ENCODE measurements at places on chromosomes 2 and 18.

GRCh38 chr18:14974576-14974975 is 226.6 kb downstream of the ANKRD30B start:
- DNase-seq: no peak

GRCh38 chr2:229669841-229670240 is 44.5 kb downstream of the DNER start:
- DNase-seq: no peak

DNA sequence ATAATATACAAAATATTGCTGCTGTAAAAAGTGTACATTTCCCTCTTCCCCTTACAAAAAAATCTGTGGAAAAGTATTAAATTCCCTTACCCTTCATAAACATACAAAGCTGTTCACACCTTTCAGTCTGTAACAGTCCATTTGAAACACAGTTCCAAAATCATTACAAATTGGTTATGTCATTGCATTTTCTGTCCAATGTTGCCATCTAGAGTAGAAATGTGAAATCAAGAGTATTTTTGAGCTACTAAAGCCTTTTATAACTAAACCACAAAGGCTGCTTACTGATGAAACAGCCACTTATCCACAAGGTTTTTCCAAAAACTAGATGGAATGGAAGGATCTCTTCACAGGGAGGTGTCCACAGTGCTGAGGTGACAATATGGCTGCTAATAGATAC is 72.5 kb downstream of the SS18 start:
- DNase-seq: no peak

DNA sequence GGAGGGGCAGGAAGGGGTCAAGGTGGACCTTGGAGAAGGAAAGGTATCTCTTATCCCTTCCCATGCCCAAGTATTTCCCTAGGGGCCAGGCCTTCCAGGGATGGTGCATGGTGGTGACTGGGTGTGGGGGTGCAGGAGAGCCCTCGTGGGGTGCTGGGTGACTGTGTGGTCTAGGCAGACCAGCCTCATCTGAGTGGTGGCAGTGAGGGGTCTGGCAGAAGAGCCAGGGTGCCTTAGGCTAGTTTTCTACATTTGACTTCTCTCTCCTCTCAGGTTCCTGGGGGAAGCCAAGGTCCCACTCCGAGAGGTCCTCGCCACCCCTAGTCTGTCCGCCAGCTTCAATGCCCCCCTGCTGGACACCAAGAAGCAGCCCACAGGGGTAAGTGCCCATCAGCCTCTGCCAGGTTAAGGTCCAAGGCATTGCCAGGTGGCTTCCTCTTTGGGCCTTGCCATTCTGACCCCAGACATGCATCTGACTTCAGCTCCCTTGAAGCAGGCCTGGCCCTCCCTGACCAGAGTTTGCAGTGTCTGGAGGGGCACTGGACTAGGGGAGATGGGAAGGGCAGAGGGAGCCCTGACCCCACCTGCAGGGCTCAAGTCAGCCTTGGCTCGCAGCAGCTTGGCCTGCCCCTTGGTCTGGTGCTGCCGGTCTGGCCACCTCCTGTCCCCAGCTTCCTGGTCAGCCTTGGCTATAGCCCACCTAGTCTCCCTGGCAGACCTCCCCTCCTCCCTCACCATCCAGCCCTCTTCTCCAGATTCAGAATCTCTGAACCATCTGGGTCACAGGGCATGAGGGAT is 49.8 kb downstream of the DYSF start:
- DNase-seq: no peak

GRCh38 chr2:46644690-46645385 is 165.5 kb downstream of the TMEM247 start:
- no peak for DNase-seq

- no peak for DNase-seq
These were observed 1238.0 kb upstream of the NRXN1 start for GRCh38 chr2:52269696-52270485.

DNA sequence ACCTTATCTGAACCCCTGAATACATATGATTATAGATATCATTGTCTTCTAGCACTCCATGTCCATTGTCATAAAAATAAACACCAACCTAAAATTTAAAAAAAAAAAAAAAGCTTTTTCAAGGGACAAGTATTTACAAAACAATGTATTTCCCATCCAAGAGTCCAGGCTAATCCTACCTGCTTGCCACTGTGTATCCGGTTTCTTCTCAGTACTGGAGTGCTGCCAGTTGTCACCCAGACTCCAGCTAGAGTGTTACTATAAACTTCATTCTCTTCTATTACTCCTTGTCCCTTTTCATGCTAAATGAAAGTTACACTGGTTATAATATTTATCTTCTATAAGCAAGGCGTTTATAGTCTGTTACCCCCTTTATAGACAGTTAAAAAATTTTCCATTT is 35.8 kb downstream of the MSH6 start:
- no peak for DNase-seq

DNA sequence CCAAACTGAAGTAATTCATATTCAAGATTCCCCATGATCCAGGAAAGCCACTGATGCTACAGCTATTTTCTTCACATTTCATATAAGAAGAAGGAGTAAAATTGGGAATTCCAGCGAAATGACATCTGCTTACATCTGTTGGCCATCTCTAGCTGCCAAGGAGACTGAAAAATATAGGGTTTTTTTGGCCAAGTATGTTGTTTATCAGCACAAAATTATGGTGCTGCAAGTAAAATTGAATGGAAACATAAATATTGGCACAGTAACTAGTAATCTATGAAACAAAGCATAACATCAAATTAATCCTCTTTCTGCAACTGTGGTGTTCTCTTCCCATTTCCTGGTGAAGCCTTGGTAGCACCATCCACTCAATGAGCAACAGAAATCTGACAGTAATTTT is 649.5 kb upstream of the ZNF804A start:
- no peak for DNase-seq

- DNase-seq: no peak
These were observed 158.9 kb upstream of the FN1 start for GRCh38 chr2:215594766-215595165.

DNA sequence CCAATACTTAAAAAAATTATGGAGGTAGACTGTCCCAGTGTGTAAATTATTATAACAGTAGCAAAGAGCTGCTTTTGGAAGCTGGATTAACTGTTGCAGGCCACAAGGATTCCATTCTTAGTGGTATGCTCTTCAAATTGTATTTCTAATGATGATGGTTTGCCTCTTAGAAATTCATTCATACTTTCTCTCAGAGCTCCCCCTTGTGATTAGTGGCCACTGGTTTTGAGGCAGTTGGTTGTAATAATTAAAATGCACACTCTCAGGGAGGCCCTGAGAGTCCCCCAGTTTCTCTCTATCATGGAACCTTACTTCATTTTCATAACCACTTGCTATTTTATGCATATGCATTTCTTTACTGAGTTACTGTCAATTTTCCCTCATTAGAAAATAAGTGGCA is 122.5 kb downstream of the PLA2R1 start:
- DNase-seq: no peak

DNA sequence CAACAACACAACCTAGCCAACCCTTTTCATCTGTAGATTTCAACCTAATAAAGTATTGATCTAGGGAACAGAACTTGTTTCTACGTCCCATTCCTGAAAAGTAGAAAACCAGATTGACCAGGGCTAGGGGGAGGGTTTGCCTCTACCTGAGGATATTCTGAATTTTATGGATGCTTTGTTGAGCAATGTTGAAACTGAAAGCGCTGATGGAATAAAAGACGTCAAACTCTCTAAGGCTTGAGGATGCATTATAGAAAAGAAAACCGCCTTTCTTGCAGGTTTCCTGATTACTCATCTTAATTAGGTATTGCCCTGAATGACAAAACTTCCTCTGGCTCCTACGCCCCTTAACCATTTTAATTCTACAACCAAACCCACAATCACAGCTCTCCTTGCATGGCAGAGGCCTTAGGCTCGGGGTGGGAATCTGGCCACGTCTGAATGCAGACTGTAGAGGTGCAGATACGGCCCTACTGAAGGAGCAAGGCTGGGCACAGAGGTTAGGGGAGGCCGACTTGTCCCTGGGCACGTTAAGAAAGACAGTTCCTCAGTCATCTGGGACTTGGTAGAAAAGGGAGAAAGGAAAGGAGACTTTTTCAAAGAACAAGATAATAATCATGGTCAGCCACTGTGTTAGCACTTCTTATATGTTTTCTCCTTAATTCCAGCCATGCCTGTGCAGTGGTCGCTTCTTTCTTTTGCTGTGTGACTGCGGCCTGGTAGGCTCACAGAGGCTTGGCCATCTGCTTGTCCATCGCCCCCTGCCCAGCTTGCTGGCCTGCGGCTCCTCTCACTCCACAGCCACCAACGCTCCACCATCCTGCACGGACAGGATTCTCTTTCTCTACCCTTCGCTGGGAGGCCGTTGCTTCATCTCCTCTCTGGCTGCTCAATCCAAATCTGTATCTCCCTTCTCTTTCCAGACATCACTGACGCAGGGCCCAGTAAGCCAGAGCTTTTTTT is 209.5 kb downstream of the VAPA start:
- DNase-seq: no peak

- no peak for DNase-seq
These were observed at the start of gene DLGAP1 for GRCh38 chr18:4455113-4455811. Gene DLGAP1, minus strand, starts transcription at chr18:4455307.

- DNase-seq: no peak
These were observed 347.3 kb downstream of the ARHGAP15 start for GRCh38 chr2:143476336-143477087.

- DNase-seq: no peak
These were observed 58.6 kb downstream of the FANCL start for GRCh38 chr2:58182527-58182926.

GRCh38 chr18:3867864-3868311 is 417.9 kb downstream of the TGIF1 start:
- DNase-seq: no peak

- no peak for DNase-seq
These were observed 45.0 kb upstream of the ALPP start for GRCh38 chr2:232333361-232334135.

DNA sequence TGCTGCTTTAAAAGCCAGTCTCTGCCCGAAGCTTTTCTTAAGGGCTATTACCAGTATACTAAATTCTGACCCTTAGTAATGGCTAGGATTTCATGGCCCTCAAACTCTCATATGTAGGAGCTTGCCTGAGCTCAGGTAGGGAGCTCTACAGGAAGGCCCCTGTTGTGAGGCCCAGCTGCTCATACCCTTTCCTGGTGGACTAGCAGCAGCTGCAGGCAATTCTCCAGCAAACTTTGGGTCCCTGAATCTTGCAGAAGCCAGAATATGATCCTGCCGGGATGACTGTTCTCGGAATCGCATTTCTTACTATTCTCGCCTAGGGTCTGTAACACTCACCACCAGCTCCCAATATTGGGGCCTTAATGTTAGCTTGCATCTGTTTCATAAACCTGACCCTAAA is 106.4 kb upstream of the SERTAD2 start:
- no peak for DNase-seq

- DNase-seq: no peak
These were observed 56.7 kb downstream of the COL4A3 start for GRCh38 chr2:227221120-227221519.

DNA sequence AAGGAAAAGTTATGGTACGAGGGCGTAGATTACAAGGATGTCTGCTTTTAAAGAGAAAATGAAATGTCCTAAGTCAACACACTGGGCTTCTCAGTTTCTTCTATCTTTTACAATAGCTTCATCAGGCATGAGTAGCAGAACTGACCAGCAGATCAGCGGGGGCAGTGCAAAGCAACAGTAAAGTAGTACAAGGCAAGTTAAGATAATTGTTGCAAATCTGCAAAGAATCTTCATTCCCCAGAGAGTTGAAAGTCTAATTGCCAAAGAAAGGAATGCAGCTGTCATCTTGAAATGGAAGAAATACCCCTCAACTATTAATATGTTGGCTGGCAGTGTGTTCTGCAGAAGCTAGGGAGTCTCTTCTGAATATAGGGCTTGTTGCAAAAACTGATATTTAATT is 60.2 kb upstream of the SLC39A10 start:
- no peak for DNase-seq

GRCh38 chr2:220628252-220628651 is 943.9 kb downstream of the EPHA4 start:
- DNase-seq: no peak

DNA sequence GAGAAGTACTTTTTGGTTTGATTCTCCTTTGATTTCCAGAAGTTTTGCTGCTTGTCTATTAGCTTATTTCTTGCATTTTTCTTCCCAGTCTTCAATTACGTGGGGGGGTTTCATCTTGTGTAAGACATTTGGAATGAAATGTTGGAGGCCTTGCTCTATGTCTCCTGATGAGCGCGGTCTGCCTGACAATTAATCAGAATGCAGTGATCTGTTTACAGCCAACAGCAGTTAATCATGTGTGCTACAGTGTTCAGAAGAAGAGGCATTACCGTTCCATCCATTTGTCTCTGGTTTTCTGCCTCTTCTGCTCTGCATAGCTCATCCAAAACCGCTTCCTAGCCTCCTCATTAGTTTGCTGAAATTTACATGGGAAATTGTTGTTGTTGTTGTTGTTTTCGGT is 134.4 kb upstream of the ST6GAL2 start:
- no peak for DNase-seq

DNA sequence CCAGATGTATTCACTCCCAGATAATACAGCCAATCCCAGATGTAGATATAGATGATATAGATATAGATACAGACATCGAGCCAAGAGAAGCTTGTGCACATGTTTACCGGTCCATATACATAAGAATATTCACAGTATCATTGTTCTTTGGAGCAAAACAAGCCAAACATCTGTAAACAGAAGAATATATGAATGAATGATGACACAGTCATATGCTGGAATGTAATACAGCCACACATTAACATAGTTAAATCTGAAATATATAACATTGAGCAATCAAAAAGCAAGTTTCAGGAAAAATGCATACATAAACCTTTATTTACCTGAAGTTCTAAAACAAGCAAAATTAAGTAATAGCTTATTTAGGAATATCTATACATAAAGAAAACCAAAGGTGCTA is 182.5 kb downstream of the TXNL1 start:
- DNase-seq: no peak

DNA sequence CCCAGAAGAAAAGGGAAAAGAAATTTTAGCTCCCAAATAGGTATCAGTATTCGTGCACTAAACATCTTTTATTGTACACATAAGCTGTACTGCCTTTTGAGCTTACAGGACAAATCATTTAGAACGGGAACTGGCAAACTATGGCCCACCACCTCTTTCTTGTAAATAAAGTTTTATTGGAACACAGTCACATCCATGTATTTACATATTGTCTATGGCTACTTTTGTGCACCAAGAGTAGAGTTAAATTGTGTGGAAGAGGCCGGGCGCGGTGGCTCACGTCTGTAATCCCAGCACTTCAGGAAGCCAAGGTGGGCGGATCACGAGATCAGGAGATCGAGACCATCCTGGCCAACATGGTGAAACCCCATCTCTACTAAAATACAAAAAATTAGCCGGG is 5.7 kb downstream of the TM4SF20 start:
- no peak for DNase-seq

GRCh38 chr2:7931808-7932207 is 750.0 kb upstream of the ID2 start:
- DNase-seq: no peak

- no peak for DNase-seq
These were observed 167.7 kb downstream of the TDRD15 start for GRCh38 chr2:21291426-21291825.

- no peak for DNase-seq
These were observed 27.1 kb downstream of the PSD4 start for GRCh38 chr2:113200736-113201490.

- no peak for DNase-seq
These were observed 57.4 kb downstream of the STK39 start for GRCh38 chr2:168189835-168190569.
